ENCODE measurements at places on chromosomes 4 and X. TPM values are rescaled to one million over a fixed set of nuclear protein-coding genes. Genes with fewer than 3 reads are reported as not detected.

GRCh38 chrX:2176274-2176673, 324.5 kb downstream of the DHRSX start:
- DNase-seq = no peak

DNA sequence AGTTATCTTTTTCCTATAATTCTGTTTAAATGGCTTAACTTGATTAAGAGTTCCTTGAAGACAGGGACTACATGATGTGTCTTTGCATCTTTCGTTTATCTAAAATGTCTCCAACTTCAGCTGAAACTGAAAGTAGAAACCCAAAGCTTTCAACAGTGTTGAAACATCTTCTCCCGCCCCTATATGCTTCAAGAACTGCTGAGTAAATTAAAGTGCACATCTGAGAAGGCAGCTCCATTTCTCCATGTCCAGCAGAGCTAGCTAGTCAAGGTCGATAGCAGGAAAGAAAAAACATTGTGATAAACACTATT, 185.7 kb upstream of the TBL1X start:
- DNase-seq = no peak

DNA sequence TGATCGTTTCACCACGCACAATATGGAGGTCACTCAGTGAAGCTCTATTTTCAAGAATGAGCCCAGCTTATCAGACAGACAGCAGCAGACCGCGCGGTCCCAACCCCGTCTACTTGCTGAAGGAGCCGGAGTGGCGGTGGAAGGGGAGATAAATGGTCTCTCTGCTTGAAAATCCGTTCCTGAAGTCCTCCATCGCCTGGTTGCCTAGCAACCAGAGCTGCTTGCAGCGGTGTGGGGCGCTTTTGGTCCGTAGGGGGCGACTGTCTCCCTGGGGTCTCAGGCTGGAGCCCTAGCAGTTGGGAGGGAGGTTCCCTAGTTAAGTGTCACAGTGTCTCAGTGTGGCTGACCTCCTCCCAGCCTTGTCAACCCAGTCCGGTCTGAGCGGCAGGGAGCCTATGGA, 8.3 kb upstream of the DLG3 start:
- no peak for DNase-seq

GRCh38 chr4:70948665-70949260, 44.7 kb upstream of the DCK start:
- DNase-seq = no peak

GRCh38 chr4:97370568-97370967, 772.7 kb downstream of the STPG2 start:
- DNase-seq = no peak

DNA sequence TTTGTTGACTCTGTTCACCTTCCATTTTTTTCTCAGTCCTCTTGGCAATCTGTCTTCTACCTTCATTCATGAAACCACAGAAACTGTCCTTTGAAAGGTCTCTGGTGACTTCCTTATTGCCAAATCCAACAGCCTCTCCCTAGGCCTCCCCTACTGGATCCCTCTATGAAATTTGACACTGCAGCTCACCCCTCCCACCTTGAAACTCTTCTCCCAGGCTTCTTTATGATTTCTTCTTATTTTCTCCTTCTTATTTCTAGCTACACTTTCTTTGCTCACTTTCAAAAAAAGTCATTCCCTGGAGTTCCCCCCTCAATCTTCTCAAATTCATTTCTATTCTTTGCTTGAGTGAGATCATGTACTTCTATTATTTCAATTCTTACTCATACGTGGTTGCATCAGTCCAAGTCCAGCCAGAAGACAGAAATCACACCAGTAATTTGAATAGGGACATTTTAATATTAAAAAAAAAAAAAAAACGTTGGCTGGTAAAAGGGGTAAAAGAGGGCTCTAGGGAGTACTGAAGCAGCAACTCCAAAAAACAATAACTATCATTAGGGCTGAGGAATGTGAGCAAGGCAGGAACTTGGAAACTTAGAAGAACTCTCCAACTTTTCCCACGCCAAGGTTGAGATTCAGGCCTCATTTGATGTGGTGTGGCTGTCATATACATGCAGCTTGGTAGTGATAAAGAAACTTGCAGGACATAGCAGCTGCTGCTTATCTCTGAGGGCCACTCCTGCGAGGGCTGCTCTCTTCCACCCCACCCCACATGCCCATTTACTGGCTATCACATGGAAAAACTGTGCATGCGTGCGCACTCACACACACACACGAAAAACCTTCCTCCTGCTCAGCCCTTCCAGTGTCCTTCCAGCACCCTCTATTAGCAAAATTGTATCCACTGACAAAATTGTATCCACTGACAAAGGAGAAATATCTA, 169.8 kb upstream of the GALNT7 start:
- DNase-seq = no peak

Gene TMEM31
- not detected for total RNA-seq

Gene COX7B2
- total RNA-seq = not detected

Gene SCRG1
- total RNA-seq = not detected

Gene BTK
- 1.7 TPM for total RNA-seq

Data from left colon (tissue), 2 donors.